Large intestine (tissue), 12 donors: ENCODE measurements at places on chromosomes 7 and 10.
A peak's percentile ranks its signal among the peaks of the same experiment; 100 is the strongest.

DNA sequence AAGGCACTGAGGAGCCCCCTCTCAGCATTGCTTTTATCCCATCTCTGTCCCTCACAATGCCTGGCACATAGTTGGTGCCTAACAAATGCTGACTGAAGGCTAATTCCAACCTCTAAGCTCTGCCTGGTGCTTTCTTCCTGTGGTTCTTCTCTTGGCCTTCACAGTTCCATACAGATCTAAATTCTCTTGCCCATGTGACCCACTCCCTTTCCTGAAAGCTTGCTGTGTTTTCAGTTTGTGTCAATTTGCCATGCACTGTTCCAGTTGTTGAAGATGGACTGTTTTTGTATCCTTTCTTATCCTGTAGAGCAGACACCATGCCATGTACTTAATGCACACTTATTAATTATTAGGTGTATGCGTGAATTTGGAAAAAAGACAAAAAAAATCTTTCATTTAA lies 9.2 kb downstream of the TBXAS1 start:
- DNase-seq, result no peak

- DNase-seq, result no peak
Measured at GRCh38 chr10:89120931-89121763, 86.0 kb downstream of the CH25H start.

DNA sequence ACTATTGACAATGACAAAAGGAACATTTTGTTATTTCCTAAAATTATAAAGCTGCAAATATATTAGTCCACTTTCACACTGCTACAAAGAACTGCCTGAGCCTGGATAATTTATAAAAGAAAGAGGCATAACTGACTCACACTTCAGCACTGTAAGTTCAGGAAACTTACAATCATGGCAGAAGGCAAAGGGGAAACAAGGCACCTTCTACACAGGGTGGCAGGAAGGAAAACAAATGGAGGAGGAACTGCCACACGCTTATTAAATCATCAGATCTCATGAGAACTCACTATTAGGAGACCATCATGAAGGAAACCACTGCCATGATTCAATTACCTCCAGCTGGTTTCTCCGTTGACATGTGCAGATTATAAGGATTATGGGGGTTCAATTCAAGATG lies 203.1 kb downstream of the TPK1 start:
- no peak for DNase-seq

GRCh38 chr10:3006093-3006492 lies 61.3 kb upstream of the PFKP start:
- DNase-seq, result no peak

DNA sequence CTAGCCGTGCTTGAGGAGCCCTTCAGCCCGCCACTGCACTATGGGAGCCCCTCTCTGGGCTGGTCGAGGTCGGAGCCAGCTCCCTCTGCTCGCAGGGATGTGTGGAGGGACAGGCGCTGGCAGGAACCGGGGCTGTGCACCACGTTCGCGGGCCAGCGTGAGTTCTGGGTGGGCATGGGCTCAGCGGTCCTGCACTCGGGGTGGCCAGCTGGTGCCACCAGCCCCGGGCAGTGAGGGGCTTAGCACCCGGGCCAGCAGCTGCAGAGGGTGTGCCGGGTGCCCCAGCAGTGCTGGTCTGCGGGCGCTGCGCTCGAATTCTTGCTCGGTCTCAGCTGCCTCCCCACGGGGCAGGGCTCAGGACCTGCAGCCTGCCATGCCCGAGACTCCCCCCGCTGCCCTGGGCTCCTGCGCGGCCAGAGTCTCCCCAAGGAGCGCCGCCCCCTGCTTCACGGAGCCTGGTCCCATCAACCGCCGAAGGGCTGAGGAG lies 90.8 kb upstream of the NRG3 start:
- DNase-seq, result no peak

DNA sequence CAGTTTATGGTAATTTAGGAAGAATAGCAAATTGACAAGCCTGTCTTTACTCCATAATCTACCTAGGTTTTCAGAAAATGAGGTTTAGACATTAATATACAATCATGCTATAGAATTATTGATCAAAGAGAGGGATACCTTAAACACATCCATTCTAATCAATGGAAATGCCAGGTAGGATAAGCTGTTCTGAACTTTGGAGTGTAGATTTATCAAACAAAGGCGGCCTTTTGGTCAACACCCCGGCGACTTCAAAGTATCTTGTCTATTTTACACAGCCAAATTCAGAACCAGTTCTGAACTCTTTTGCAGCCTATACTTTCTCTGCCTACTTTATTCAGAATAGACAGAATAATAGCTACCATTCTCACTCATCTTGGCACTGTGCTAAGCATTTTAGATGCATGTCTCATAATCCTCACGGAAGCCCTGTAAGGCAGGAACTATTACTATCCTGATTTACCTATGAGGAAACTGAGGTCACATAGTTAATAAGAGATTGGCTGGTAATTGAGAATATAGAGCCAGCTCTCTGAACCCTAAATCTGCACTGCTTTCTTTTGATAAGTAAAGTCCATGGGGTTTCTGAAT lies 641.9 kb upstream of the LRRTM3 start:
- DNase-seq, result no peak

GRCh38 chr7:8192897-8193296 lies 69.1 kb downstream of the ICA1 start:
- no peak for DNase-seq

- no peak for DNase-seq
Measured at GRCh38 chr7:33870120-33870519, 35.2 kb upstream of the BMPER start.

DNA sequence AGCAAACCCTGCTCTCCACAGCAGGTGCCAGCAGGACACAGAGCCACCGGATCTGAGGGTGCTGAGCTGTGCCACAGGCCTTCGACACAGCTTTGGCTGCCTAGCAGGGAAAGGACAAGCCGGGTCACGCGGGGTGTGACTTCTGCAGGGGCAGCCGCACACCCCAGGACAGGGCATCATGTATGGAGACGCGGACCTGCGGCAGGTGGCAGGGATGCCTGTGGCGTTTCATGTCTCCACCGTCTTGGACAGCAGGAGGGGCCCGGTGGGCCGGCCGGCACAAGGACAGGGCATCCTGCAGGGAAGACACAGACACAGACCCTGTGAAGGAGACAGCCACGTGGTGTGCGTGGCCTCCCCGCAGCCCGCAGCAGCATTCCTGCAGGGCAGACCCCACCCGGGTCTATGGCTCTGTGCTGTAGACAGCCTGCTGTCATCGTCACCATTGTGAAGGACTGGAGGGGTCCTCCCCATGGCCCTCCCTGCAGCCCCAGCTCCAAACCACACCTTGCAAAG lies 109.2 kb downstream of the PDGFA start:
- DNase-seq, result no peak

DNA sequence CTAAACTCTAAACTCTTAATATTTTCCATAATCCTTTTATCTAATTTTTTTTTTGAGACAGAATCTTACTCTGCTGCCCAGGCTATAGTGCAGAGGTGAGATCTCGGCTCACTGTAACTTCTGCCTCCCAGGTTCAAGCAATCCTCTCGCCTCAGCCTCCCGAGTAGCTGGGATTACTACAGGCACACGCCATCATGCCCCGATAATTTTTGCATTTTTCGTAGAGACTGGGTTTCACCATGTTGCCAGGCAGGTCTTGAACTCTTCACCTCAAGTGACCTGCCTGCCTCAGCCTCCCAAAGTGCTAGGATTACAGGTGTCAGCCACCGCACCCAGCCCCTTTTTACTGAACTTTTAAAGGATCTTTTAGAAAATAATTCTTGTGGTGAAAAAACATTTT lies 110.2 kb upstream of the PHF14 start:
- DNase-seq, result no peak

- no peak for DNase-seq
Measured at GRCh38 chr7:140022582-140023211, 40.1 kb downstream of the PARP12 start.

DNA sequence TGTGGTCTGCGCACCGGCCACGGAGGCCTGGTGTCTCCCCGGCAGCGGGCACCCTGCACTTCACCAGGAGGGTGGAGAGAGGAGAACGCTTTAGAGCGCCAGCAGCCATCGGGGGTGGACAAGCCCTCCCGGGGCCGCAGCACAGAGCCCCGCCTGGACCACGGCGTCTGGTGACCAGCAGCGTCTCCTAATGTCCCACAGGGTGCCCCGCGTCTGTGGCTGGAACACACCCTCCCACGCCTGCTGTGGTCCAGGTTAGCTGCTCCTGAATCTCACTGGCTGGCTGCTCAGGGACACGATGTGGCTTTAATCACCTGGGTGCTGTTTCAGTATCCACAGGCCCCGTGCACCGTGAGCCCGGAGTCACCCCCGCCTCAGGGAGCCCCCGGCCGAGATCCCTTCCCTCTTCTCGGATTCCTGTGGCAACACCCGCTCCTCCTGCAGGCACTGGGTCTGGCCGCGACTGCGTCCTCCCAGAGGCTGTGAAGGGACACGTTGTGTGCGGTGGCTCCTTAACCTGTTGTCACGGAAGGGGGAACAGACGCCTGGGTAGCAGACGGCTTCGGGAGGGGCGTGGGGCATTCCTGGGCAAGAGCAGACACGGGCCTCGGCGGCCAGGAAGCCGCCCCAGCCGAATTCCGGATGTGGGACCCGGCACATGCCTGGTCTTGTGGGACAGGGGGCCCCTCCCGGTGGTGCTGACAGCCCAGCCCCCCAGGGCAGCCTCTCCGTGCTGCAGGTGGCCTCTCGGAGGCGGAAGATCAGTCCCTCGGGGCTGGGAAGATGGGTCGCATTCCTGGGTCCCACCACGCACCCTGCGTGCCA lies 78.9 kb downstream of the FOXL3 start:
- peak; percentile 38 for DNase-seq

- no peak for DNase-seq
Measured at GRCh38 chr7:155300641-155301452, 3.2 kb downstream of the INSIG1 start.

- DNase-seq, result no peak
Measured at GRCh38 chr10:56178210-56178609, 182.8 kb downstream of the ZWINT start.

DNA sequence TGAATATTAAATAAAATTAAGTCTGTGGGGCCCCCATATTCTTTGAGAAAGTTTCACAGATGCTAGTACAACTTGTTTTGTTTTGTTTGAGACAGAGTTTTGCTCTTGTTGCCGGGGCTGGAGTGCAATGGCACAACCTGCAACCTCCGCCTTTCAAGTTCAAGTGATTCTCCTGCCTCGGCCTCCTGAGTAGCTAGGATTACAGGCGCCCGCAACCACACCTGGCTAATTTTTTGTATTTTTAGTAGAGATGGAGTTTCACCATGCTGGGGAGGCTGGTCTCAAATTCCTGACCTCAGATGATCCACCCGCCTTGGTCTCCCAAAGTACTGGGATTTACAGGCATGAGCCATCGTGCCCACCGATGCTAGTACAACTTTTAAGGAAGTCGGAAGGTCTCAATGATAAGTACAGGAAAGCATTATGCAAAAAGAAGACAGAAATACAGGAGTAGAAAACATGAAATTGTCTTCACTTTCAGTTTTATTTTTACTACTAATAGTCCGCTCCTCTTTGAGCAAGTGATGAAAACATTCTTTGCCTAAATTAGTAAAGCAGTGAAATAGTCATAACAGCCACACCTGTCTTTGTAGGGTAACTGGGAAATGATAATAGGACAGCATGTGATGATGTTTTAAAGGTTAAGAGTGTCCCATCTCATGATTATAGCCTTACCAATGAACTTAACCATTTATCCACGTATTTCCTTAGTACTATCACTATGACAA lies 147.5 kb downstream of the SEMA3D start:
- DNase-seq, result no peak

DNA sequence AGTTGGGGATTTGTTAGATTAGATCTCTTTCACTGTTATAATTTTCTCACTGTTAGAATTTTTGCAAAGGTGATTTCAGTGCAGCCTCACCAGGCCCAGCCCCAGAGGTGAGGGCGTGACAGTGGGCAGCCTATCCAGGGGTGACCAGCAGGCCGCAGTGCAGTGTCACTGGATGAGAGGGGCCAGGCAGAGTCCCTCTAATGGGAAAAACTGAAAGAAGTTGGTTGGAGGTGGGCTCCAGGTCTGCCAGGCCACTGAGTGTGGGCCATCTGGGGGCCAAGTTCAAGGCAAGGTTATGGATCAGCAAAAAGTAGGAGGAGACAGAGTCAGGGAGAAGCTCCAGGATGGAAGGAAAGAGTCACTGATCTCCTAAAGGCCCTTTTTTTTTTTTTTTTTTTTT lies 90.5 kb upstream of the SDK1 start:
- DNase-seq, result no peak

DNA sequence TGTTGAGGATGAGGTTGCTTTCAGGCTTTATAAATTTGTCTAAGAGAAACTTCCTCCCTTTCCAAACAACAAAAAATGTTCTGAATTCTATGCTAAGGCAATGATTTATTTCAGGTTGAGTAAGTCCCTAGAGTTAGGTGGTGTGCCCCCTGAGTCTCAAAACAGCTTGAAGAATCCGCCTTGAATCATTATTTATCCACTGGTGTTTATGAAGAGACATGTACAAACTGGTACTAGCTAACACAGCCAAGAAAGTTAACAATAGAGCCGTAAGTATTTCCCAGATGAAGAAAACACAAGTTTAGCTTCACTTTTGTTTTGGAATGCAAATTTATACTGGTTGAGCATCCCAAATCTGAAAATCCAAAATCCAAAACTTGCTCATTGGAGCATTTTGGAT lies 66.2 kb upstream of the SRPK2 start:
- DNase-seq, result no peak

- DNase-seq, result no peak
Measured at GRCh38 chr7:127557803-127558202, 27.6 kb downstream of the GCC1 start.

DNA sequence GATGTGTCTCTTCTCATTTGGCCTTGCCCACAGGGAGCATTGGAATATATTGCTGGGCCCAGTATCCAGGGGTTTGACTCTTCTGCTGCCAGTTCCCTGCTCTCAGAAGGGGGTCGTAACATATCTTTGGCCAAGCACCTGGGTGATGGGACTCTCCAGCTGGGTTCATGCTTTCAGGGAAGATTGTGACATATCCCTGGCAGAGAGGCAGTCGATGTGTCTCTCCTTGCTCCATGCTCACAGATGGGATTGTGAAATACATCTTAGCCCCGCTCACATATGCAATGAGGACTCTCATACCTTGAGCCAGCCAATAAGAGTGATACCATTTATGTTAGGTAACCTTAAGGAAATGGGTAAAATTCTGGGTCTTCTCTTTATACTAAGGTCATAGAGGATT lies 39.2 kb upstream of the ZNF680 start:
- no peak for DNase-seq

DNA sequence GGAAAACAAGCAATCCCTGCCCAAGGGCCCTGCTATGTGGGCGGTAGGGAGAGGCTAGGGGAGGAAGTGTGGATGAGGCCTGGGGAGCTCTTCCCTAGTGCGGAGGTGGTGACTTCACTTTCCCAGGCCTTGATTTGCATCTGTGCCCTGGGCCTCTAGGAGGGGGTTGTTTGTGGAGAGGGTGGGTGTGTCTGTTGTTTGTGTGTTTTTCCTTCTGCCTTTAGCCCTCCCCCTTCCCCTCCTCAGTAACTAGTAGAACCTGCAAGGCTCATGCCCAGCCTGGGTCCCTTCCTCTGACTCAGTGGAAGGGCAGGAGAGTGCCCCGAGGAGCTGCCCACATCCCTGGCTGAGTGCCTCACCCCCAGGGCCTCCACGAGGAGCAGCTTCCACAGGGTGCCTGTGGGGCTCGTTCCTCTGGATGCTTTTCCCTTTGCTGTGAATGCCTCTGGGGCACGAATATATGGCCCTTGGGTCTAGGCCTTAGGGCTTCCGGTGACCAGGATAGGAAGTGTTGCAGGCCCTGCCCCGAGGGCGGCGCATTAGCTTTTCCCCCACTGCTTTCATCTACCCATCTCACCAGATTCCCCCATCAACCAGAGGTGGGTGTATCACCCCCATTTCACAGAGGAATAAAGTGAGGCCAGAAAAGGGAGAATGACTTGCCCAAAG lies 89.4 kb upstream of the DUSP5 start:
- no peak for DNase-seq

GRCh38 chr7:145584401-145584800 lies 532.2 kb upstream of the CNTNAP2 start:
- DNase-seq, result no peak
